NCI-H1436 (cell line): ENCODE measurements at places on chromosomes 4 and X.

DNA sequence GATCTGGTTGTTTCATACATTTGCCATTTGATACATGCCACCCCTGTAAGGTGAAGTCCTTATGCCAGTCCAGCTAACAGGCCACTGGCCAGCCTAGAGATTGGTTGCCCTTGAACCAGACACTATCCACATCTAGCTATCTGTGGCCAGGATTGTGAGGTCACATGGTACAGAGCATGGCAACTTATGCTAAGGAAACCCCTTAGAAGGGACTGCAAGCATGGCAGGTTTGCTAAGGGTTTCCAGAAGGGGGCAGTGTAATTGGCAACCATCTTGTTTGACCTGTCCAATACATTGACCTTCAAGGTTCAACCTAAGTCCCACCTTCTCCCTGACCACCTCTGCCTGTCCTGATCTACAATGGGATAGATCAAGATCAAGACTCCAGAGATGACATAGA lies 47.5 kb downstream of the SMC1A start:
- no peak for DNase-seq

DNA sequence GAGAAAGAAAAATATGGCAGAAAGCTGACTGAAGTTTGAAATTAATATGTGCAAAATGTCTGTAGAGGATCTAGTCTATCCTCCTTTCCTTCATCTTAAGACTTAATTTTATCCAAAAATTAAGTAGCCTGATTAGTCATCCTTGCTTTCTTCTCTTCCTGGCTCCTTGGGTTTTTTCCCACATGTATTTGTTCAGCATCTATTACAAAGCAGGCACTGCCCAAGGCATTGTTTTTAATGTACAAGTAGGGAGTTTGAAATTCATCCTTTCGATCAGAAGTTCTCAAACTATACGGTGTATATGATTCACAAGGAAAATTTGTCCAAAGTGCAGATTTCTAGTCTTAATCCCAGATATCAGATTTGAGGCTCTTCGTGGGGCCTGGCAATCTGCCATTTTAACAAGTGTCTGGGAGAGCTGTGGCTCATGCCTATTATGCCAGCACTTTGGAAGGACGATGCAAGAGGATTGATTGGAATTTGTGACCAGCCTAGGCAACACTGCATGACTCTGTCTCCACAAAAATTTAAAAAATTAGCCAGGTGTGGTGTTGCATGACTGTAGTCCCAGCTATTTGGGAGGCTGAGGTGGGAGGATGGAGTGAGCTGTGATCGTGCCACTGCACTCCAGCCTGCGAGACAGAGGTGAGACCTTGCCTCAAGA lies 19.4 kb upstream of the YTHDC1 start:
- no peak for DNase-seq

DNA sequence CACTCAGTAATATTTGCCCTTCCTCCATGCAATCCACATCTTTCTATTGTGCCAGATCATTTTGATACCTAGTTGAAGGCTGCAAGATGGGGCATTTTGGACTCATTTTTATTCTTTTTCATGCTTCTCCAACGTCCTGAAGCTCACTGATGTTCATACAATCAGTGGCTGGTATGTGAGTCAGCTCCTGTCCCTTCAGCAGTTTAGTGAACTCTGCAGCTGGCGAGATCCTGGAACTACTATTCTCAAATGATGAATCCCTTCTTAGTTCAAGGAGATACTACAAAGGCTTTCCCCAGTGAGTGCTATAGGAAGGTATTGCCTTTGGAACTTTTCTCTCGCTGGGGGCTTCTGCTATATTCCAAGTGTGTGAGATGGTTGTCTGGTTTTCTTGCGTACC lies 9.6 kb upstream of the CCDC149 start:
- DNase-seq, result no peak

- no peak for DNase-seq
Observed at GRCh38 chrX:119654112-119654531, 38.8 kb downstream of the SEPTIN6 start.

GRCh38 chrX:85828771-85829170 lies 218.6 kb downstream of the CHM start:
- DNase-seq, result peak; percentile 75

DNA sequence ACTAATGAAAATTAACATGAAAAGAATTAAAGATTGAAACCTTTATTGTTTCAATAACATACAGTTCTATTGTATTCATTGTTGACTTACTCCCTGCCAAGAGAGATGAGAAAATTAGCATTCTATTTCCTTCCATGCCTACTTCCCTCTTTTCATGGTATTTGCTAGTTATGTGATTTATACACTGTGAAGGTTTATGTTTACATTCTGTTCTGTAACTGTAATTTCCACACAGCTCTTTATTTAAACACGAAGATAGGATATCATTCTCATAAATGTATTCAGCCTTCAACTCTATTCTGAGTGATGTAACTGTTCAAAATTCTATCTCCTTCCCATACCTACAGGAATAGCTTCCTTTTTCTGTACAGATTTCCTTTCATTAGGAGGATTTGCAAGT lies 6.6 kb downstream of the CCDC110 start:
- no peak for DNase-seq

DNA sequence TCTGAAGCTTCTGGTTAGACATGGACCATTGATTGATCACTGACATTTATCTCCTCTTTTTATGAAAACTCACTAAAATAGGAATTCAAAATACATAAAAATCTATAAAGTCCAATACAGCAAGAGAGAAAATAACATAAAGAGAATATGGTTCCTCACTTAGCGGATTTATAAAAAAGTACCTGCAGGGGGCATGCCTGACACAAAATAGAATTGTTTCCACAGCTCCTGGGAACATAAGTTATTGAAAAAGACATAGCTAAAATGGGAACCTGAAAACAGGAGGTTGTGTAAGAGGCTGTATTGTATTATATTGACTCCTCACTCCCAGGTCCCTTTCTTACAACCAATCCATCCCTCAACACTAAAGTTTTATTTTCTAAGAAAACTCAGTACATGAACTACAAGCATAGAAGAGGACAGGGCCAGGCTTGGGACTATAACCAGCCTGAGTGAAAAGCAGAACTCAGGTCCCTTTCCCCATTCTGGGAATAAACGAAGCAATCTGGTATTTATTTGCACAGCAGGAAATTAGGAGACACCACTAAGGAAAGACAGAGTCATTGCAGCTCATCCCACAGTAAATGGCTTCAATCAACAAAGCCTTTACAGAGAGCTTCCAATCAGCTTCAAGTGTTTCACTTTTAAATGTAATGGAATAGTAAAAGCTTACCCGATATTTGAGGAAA lies 121.1 kb upstream of the NDST4 start:
- peak; percentile 29 for DNase-seq

DNA sequence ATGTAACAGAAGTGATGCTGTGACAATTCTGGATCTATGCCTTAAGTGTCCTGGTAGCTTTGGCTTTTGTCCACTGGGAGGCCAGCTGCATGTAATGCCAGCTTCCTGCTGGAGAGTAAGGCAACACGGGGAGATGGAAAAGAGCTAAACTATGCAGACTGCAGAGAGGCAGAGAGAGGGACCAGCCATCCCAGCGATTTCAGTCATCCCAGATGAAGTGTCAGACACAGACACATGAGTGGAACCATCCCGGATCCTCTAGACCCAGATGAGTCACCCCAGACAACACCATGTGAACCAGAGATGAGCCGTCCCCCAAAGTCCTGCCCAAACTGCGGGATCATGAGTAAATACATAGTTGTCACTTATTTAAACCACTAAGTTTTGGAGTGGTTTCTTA lies 14.6 kb downstream of the SRPX start:
- no peak for DNase-seq

- no peak for DNase-seq
Observed at GRCh38 chr4:82555276-82555675, 6.5 kb downstream of the TMEM150C start.

DNA sequence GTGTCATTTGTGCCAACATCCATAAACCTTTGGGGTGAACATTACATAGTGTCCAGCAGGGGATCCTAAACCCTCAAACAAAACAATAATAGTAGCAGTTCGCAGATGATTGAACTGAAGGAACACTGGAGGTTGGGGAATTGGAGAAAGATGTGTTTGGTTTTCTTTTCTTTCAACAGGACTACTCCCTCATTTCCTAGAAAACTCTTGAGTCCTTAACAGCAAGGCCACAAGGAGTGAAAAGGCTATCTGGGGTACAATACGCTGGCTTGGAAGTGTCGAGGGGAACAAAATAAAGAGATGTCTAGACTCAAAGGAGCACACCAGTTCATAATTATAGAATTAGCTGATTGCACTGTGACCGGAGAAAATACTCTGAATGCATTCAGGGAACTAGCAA lies 72.1 kb downstream of the IDS start:
- DNase-seq, result no peak

GRCh38 chr4:687048-687970 lies 1.6 kb downstream of the SLC49A3 start:
- DNase-seq, result no peak

- DNase-seq, result no peak
Observed at GRCh38 chrX:13397878-13398818, 78.3 kb upstream of the ATXN3L start.

DNA sequence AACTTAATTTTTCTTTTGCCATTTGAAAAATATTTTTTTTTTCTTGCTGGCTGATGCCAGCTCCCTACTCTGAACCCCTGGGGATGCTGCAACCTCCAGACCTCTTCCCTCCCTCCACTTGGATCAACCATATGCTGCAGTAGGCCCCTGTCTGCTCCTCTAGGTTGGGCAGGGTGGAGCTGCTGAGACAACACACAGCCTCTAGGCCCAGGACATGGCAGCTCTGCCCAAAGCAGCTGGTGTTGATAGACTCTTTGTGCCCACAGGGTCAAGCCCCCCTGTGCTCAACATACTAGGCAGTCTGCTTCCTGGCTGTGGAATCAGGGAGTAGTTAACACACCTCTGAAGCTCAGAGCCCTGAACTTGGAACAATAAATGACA lies 19.9 kb upstream of the CLNK start:
- no peak for DNase-seq

- DNase-seq, result no peak
Observed at GRCh38 chr4:173883821-173884220, 353.8 kb upstream of the HAND2 start.

- DNase-seq, result no peak
Observed at GRCh38 chrX:71923516-71923915, 12.9 kb downstream of the NHSL2 start.

- DNase-seq, result no peak
Observed at GRCh38 chr4:8025668-8026067, 86.0 kb upstream of the AFAP1 start.

DNA sequence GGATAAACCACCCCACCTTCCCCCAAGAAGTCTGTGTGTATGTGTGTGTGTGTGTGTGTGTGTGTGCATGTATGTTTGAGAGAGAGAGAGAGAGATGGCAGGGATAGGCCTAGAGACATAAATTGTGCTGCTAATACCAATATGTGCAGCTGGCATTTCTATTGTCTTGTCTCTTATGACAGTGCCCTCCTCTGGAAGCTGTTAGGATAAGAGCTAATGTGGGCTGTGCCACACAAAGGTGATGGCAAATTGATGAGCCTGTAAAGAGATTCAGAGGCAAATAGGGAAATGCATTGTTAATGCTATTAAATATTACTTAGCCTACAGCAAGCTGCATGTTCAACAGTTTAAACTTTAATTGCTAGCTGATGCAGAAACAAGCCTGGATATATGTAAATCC lies 332.0 kb downstream of the NKX6-1 start:
- DNase-seq, result peak; percentile 4

- DNase-seq, result no peak
Observed at GRCh38 chr4:184850431-184851199, 24.8 kb upstream of the ACSL1 start.
